ENCODE measurements at places on chromosomes 4 and X. TPM values are rescaled to one million over a fixed set of nuclear protein-coding genes. Genes with fewer than 3 reads are reported as not detected.
A peak's percentile ranks its signal among the peaks of the same experiment; 100 is the strongest.

DNA sequence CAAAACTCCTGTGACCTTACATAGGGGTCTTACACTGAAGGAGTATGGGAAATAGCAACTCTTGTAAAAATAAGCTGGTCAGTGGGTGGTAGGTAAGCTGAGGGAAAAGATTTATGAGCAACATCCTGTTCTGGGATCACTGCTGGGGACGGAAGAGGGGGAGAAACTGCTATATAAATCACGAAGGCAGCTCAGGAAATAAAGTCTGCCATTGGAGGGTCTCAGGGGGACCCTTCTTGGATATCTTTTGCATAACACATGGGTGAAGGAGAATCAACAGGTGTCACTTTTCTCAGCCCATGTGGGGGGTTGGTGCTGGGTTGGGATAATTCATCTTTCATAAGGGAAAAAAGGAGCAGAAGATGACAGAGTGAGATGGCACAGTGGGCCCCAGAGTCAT is 33.7 kb downstream of the AFF1 start:
- no peak overlapping the region for H3K27ac ChIP-seq
- peaks cover 9% of the 10 kb centered on the region for H3K4me1 ChIP-seq
- peaks cover 2% of the 10 kb centered on the region for H3K36me3 ChIP-seq
- H3K4me3 ChIP-seq: no peak overlapping the region
- no peaks in the 10 kb centered on the region for H3K27me3 ChIP-seq

DNA sequence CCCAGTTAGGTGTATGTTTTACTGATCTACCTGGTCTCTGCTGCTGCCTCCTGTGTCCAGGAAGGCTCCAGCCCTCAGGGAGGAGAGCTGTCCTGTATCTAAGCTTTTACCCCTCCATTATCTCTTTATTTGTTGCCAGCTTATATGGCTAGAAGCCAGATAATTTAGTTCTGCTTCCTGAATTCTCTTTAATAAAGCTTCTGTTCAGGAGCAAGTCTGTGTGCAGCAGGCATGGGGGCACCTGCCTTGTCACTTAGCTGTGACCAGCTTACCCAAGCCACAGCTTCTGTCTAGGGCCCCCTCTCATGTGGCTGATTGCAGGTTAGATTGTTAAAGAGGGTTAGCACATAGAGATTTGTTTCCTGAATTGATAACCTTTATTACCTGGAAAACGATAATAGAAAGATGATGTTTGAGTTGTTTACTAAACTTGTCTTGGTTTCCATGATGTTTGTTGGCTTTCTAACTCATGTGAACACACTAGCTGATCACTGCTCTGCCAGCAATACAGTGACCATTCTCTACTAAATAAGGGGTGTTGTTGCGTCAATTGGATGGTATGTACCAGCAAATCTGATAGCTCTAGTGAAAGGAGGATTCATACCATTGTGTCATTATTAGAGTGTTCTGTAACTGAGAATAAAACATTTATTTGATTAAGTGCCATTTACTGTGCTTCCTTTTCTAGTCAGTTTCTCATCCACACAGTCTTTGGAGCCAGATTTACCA is 189.8 kb upstream of the ANK2 start:
- H3K36me3 ChIP-seq: peaks cover 6% of the 10 kb centered on the region
- H3K4me3 ChIP-seq: no peak overlapping the region
- no peak for DNase-seq
- no peak overlapping the region for H3K27ac ChIP-seq

- no peak overlapping the region for H3K27ac ChIP-seq
- H3K36me3 ChIP-seq: no peaks in the 10 kb centered on the region
- peak; percentile 39 for DNase-seq
- H3K27me3 ChIP-seq: no peaks in the 10 kb centered on the region
These were observed 44.6 kb downstream of the C4orf50 start for GRCh38 chr4:5973486-5974220.

DNA sequence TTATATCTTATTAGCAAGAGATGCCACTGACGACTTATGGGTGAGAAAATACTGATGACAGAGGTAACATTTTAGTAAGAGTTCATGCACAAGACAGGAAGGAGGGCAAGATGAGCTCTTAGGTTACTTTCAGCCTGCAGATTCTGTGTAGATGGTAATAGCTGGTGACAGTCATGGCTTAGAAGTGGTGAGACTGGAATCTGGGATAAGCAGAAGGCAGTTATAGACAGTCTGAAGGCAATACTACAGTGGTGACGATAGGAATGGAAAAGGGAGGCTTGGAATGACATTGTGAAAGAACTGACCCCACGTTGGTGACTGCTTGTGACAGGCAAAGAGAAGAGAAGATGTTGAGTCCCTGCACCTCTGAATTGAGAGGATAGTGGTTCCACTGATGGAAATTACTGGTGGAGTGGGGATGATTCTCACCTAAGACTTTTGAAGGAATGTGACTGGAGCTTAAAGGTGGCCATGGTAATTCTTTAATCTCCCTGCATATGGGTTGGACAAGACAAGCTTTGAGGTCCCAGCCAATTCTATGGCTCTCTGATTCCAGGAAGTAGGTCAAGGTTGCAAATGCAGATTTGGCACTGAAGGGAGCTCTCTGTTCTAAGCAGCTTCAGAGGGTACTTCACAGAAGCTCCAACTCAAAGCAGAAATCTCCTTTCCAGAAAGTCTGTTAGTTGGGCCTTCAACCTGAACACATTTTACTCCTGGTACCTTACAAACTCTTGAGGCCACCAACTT is 99.7 kb downstream of the RASL11B start:
- H3K4me3 ChIP-seq: no peak overlapping the region
- no peak for DNase-seq
- peaks cover 11% of the 10 kb centered on the region for H3K27me3 ChIP-seq
- H3K36me3 ChIP-seq: no peaks in the 10 kb centered on the region

DNA sequence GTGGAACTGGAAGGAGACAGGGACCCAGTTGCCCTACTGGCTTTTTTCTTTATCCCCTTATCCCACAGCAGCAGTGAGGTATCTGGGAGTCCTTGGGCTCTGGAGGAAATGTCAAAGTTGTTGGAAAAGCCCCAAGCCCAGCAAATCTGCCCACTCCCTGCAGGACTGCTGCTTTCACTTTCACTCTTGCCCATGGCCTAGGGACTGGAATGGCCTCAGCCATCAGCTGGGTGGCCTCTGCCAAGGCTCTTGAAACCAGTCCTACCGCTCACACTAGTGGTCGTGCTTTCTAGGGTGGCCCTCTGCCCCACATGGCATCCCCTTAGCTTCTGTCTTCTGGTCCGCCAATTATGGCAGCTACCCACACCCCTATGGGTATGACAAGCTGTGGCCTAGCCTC is 9.7 kb upstream of the RHOXF1 start:
- no peaks in the 10 kb centered on the region for H3K36me3 ChIP-seq
- no peak for DNase-seq
- no peak overlapping the region for H3K27ac ChIP-seq
- no peaks in the 10 kb centered on the region for H3K27me3 ChIP-seq

DNA sequence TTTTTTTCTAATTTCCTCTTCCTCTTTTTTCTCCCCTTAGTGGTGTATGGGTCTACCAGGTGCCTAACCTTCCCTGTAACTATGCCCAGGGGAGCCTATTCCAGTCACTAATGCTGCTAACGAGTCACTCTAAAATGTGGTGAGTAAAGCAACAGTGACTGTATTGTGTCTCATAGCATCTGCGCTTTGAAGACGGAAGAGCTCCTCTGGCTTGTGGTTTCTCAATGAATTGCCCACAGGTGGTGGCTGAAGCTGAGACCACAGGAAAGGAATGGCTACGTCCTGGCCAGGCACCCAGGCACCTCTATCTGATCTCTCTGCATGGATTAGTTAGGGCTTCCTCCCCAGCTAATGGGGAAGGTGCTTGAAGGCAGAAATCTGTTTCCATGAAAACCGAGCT is 763.5 kb upstream of the FRG1 start:
- H3K4me1 ChIP-seq: no peaks in the 10 kb centered on the region
- H3K27me3 ChIP-seq: no peaks in the 10 kb centered on the region
- H3K4me3 ChIP-seq: no peak overlapping the region
- DNase-seq: no peak

DNA sequence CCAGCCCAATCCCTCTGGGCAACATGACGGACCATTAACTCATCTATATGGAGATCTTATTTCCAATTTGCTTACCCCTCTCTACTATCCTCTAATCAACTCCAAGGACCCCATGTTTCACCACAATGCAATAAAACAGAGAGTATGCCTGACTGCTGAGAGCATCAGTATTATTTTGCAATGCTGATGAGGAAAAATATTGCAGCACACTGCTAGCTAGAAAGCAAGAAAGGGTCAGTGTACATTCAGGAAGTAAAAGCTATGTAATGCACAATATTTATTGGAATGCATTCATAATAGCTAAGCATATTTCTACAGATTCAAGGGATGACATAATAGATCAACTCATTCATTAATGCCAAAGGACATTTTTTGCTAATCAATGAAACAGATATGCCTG is 33.2 kb downstream of the ARAP2 start:
- no peaks in the 10 kb centered on the region for H3K36me3 ChIP-seq
- DNase-seq: no peak
- no peaks in the 10 kb centered on the region for H3K27me3 ChIP-seq
- no peaks in the 10 kb centered on the region for H3K4me1 ChIP-seq
- no peak overlapping the region for H3K27ac ChIP-seq

GRCh38 chr4:144645102-144645630 is 790 bp upstream of the HHIP start:
- H3K4me3 ChIP-seq: no peak overlapping the region
- peaks cover 10% of the 10 kb centered on the region for H3K4me1 ChIP-seq
- peaks cover 51% of the 10 kb centered on the region for H3K27me3 ChIP-seq
- no peak overlapping the region for H3K27ac ChIP-seq
- DNase-seq: no peak
- no peaks in the 10 kb centered on the region for H3K36me3 ChIP-seq

- no peak for DNase-seq
- no peaks in the 10 kb centered on the region for H3K4me1 ChIP-seq
- H3K36me3 ChIP-seq: no peaks in the 10 kb centered on the region
- peak overlapping the region; percentile 88 for H3K4me3 ChIP-seq
- no peaks in the 10 kb centered on the region for H3K27me3 ChIP-seq
These were observed 1.0 kb downstream of the TNIP2 start for GRCh38 chr4:2754848-2755819.

NHS gene
- total RNA-seq: 7.3 TPM

CLTRN gene
- 2.1 TPM for total RNA-seq
